Dermis blood vessel endothelial cell (primary cell): ENCODE measurements at places on chromosomes 6 and 20. TPM values are rescaled to one million over a fixed set of nuclear protein-coding genes. Genes with fewer than 3 reads are reported as not detected.

Gene ASF1A
- total RNA-seq: 16.0 and 28.5 TPM in 2 replicates

Gene TJAP1
- total RNA-seq: 12.6 and 17.9 TPM in 2 replicates

Gene TOX2
- total RNA-seq: 0.88 and 1.5 TPM in 2 replicates

Gene SLC22A7
- not detected in 2 replicates for total RNA-seq

Gene SLC24A3
- total RNA-seq: 0.09 TPM in 1 of 2 replicates, not detected in the other
